Spleen (tissue), 13 donors: ENCODE measurements at places on chromosomes 7 and 10. TPM values are rescaled to one million over a fixed set of nuclear protein-coding genes. Genes with fewer than 3 reads are reported as not detected.

DNA sequence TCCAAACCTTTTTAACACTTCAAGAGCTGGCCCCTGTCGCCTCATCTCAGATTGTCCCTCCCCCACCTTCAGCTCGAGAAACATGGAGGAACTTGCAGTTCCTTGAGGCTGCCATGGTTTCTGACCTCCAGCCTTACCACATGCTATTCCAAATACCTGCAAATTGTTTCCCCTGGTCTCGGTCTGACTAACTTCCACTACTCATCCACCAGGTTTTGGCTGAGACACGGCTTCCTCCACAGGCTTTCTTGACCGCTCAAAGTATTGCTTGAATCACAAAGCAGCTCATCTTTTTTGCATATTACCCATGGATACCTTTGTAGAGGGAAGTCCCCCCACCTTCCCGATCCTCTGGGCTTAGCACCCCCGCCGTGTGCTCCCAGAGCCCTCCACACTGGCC lies 5.2 kb upstream of the SAMD8 start:
- DNase-seq: no peak

DNA sequence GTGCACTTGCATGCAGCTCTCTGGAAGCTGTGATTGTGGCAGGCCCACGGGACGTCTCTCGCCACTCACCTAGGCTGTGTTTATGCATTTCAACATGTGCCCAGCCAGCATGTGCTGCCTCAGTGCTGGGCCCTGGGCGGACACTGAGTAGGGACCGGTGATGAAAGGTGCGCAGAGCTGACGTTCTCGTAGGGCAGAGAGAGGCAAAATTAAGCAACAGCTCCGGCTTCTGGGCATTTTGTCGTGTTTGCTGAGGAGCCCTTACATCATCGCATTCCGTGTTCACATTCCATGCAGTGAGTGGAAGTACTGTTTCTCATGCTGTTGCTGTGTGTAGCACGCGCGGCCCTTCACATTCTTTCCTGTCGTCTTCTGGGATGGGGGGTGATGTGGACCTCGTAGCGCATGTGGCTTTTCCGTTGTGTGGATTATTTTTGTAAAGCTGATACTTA lies 50.5 kb downstream of the PRF1 start:
- DNase-seq: no peak

GRCh38 chr10:6423413-6424170 lies 156.5 kb downstream of the PRKCQ start:
- DNase-seq: no peak

DNA sequence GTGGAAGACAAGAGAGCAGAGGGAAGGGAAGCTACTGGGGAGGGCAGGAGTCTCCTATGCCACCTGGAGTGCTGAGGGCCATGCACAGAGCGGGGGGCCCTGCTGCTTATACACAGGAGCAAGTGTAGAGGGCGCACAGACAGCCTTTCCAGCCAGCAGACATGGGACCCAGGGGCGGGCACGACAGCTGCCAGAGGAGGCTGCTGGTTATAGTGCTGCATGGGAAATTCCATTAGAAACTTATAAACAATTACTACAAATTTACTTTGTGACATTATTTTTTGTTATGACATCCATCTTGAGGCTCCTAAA lies 90.5 kb downstream of the WDFY4 start:
- DNase-seq: no peak

DNA sequence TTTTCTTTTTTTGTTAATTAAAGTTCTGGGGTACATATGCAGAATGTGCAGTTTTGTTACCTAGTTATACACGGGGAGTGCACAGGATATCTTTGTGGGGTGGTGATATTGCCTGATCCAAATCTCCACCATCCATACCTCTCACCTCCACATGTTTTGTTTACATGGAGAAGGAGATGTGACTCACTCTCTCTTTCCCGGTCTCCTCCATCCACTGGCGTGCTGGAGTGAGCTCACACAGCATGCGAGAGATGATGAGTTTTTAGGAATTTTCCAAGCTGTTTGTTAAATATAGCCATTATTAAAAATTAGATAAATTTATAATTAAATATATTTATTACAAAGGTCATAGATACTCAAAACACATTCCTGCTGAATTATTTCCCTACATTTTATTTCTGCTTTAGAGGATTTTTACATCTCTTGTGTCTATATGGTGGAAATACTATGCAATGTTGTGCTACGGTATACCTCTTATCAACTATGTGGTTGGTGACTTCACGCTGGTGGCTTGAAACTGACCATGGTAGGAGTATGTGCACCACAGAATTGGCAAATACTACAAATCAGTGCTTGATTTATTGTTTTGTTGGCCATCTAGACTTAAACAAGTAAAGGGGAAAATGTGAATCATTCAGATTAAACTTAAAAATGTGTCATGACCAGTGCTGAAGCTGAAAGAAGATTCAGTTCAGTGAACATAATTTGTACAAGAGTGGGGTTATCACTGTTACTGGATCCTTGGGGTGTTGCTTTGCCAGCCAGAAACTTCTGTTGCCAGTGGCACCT lies 107.9 kb upstream of the FAM180A start:
- DNase-seq: no peak

GRCh38 chr7:22117222-22117621 lies 171.5 kb upstream of the CDCA7L start:
- DNase-seq: no peak

The CPED1 gene
- polyA plus RNA-seq: 1.5 TPM

The TUBB8 gene
- 0.03 TPM for polyA plus RNA-seq

The INMT gene
- polyA plus RNA-seq: 15.6 TPM

The NAT16 gene
- polyA plus RNA-seq: not detected

The GIMAP4 gene
- polyA plus RNA-seq: 35.9 TPM
